ENCODE measurements at places on chromosomes 11 and 22.

DNA sequence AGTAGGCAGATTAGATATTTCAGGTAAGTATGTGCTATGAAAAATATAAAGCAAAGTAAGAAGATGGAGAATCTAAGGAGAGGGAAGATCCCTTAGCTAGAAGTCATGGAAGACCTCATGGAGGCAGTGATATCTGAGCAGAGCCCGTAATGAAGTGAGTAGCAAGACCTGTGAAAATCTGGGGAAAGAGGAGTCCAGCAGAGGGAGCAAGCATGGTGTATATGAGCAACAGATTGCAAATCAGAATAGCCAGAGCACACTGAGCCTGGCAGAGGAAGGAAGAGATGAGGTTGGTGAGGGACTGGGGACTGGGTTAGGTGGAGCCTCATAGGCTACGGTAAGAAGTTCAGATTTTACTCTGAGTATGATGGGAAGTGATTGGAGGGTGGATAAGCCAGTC, 9.4 kb downstream of the LHFPL7 start:
- DNase-seq = no peak

DNA sequence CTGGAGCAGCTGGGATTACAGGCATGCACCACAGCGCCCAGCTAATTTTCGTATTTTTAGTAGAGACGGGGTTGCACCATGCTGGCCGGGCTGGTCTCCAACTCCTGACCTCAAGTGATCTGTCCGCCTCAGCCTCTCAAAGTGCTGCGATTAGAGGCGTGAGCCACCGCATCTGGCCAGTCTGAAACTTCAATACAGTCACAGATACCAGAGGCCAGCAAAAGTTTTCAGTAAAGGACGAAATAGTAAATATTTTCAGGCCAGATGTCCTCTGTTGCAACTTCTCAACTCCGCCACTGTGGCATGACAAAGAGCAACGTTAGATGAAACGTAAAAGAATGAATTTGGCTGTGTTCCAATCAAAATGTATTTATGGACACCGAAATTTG, 403.6 kb downstream of the MN1 start:
- no peak for DNase-seq

DNA sequence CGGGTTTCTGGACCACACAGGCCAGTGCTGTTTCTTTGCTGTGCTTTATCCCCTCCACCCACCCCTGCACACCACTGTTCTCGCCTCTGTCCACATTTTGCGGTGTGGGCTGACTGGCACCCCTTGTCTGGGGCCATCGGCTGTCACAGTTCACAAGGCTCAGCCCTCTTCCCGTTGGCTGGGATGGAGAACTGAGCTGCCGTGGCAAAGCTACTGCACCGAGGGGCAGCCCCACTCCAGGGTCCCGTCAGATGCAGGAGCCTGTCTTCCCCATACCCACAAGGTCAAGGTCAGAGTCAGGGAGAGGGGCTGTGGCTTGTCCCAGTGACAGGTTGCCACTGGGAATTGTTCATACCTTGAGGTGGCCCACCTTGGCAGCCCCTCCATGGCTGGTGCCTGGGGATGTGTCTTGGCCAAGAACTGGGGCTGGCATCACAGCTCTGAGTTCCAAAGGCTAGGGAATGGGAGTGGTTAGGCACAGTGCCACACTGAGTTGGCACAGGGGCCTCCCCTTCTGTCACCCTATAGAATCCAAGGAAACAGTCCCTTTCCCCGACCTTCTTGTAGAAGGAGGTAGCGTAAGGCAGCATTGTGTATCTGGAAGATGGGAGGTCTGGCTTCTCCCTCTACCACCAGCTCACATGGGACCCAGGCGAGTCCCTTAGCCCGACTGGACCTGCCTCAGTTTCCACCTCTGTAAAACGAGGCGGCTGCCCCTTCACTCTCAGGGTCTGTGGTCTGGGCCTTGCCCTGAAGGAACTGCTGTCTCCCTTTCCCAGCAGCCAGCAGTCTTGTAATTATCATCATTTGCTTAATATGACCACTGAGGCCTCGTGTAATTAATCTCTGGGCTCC, 3.4 kb downstream of the GRK2 start:
- no peak for DNase-seq

DNA sequence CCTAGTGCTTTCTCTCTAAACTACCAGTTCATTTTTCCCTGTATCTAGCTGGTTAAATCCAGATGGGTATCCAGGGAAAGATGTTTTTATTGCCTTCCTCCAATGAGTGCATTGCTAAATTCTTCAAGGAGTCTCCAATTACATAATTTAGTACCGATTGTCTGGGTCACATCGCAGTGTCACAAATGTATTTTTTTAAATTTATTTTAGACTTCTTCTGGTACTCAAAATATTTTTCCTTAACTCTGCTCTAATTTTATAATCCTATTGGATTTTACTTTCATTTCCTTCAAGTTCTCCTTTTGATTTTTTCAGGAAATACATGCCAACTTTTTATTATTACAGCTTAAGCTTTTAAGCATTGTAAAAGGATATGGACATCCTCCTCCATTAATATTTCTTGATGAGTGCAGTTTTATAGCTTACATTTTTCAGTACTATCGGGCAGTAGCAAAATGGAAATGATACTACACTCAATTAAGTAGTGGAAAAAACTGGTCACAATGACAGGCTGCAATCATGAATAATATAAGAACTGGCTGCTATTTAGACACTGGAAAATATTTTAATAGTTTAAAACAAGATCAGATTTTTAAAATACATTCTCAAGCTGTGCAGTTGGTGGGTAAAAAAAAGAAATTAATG, 20.3 kb downstream of the BBOX1 start:
- no peak for DNase-seq

GRCh38 chr11:79414041-79414440, 26.8 kb downstream of the TENM4 start:
- DNase-seq = no peak

DNA sequence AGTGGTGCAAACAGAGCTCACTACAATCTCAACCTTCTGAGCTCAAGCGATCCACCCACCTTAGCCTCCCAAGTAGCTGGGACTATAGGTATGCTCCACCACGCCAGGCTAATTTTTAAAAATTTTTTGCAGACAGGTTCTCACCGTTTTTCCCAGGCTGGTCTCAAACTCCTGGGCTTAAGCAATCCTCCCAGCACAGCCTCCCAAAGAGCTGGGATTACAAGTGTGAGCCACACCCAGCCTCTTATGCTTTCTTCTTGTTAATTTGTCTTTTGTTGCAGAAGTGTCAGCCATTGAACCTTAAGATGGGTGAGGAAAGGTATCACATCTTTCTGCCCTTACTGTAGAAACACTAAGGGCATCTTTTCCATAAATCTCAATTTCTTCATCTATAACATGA, 34.9 kb downstream of the DENND5A start:
- no peak for DNase-seq

DNA sequence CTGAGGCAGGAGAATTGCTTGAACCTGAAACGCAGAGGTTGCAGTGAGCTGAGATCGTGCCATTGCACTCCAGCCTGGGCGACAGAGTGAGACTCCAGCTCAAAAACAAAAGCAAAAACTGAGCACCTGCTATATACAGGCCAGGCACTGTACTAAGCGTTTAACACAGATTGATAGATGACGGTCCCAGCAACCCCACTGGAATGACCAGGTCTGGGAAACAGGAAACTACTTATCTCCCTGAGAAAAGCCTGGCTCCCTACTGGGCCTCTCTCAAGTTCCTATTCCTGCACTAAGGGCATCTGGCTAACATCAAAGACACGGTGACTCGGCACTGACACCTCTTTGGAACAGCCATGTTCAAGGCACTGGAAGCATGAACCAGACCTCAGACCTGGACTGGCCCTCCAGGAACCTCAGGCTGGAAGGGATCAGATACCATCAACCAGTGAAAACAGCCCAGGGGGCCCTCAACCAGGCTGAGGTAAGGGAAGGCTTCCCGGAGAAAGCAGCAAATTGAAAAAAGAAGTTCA, 16.6 kb downstream of the ARAP1 start:
- DNase-seq = no peak

GRCh38 chr11:20337526-20338154, 25.9 kb upstream of the HTATIP2 start:
- DNase-seq = no peak

- DNase-seq = no peak
Observed at GRCh38 chr11:16924826-16925560, 89.2 kb downstream of the PLEKHA7 start.

DNA sequence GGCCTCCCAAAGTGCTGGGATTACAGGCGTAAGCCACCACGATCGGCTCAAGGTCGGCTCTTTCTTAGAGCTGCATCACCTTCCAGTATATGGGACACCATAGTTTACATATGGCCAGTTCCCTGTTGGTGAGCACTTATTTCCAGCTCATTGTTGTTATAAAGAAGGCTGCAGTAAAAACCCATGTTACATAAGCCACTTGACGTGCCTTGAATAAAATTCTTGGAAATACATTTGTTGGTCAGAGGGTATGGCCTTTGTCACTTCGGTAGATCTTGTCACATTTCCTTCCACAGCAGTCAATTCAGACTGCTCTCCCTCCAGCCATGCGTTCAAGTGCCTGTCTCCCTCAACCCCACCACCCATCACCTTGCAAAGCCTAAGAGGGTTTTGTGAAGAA, 92.9 kb downstream of the PRR5L start:
- DNase-seq = no peak

- DNase-seq = no peak
Observed at GRCh38 chr11:115164774-115165173, 339.4 kb downstream of the CADM1 start.

DNA sequence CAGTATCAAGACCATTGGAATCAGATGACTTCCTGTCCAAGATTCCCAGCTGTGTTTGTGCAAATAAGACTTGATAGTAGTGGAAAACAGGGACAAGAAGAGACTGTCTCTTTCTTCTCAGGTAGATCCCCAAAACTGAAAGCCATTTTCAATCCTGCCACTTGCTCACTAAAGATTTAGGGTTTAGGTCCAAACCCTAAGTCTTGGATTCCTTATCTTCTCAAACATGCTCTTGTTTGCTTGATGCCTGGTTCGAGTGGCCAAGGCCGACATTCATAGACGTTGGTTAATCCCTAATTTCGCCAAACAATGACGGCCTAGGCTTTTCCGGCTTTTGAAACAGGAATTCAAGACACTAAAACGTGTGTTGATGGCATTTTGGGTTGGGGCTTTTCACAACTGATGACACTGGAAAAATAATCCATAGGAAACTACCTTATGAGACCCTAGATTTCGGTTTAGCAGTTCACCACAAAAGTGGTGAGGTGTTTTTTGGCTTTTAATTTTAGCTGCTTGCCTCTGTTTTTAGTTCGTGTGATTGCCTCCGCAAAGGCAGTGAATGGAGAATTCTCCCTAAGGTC, 1.0 kb upstream of the GTPBP1 start:
- no peak for DNase-seq

GRCh38 chr22:22248878-22249277, 4.3 kb downstream of the VPREB1 start:
- peak; percentile 72 for DNase-seq

GRCh38 chr11:68153742-68154141, 32.6 kb upstream of the CHKA start:
- no peak for DNase-seq

DNA sequence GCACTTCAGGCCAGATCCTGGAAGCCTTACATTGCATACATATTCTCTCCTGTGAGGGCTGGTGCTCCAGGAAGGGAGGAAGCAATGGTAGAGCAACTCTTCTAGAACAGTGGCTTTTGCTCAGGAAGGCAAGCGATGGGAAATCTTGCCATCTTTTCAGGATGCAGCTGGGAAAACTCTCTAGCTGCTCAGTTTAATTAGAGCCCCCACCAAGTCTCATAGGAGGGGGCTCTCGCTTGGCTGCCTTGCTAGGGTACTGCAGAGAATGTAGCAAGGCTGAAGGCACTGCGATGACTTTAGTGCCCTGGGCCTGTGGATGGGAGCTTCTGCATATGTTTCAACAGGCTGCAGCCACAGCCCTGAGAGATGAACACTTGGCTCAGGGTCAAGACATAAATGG, 357.2 kb upstream of the SYN3 start:
- DNase-seq = no peak

GRCh38 chr11:35011389-35011788, 95.0 kb downstream of the PDHX start:
- DNase-seq = no peak

DNA sequence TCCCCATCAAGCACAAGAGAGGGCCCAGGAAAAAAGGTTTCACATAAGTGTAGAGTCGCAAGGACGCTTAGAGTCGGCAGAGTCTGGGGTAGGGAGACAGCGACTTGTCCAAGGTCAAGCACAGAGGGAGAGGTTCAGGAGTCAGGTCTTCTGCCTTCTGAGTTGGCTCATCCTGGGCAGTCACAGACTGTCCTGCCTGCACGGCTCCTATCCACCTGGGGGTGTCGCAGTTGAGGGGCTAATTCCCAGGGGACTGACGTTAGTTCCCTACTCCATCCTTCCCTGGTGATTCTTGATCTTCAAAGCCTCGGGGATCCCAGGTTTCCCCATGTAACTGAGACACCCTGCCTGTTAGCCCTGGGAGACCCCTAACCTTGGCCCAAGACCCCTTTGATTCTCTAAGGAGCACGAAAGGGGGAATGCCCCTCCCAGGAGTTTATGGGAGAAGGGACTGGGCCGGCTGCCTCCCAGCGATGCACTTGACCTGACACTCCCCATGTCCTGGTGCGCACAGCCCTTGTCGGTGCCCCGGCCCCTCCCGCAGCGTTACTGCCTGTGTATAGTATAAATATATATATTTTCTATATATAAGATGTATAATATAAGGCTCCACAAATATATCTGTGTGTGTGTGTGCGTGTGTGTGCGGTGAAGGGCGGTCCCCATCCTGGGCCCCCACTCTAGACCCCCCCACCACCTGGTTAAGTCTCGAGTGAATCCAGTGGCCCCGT, 14.7 kb upstream of the TAB1 start:
- DNase-seq = no peak

GRCh38 chr22:47065756-47066615, 303.5 kb downstream of the TBC1D22A start:
- DNase-seq = no peak

- no peak for DNase-seq
Observed at GRCh38 chr22:47547881-47548650, 785.6 kb downstream of the TBC1D22A start.

GRCh38 chr11:132072044-132072857, 701.8 kb downstream of the NTM start:
- no peak for DNase-seq

DNA sequence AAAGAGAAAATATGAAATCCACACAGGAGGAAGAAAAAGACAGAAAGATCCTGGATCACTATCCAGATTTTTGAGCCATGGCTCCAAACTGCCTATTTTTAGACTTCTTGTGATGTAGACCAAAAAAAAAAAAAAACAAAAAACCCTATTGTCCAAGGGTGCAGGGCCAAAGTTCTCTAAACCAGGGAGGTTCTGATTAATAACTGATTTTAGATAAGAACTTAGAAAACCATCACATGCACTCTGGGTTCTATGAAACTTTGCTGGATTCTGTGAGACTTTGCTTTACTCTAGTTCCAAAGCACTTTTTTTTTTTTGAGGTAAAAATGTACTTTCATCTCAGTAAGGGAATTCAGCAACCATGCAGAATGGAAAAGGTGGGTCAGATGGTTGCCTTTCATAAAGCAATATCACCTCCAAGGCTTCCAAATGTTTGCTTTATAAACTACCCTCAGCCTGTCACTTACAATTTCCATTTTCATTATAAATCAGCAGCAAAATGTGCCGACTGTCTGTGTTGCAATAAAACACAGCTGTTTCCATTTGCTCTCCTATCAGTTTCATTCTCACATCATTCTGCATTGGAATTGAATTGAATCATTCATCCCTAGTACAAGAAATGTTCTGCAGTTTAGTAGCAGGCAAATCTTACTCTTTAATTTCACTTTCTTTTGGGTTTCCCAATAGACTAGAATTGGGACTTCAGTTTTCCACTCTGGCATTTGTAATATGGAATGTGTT, 1584.3 kb upstream of the RAG2 start:
- no peak for DNase-seq

- no peak for DNase-seq
Observed at GRCh38 chr11:30006876-30007275, 10.0 kb downstream of the KCNA4 start.

- no peak for DNase-seq
Observed at GRCh38 chr11:115939104-115939730, 435.0 kb upstream of the CADM1 start.
